ENCODE measurements at places on chromosomes 7 and 10.

DNA sequence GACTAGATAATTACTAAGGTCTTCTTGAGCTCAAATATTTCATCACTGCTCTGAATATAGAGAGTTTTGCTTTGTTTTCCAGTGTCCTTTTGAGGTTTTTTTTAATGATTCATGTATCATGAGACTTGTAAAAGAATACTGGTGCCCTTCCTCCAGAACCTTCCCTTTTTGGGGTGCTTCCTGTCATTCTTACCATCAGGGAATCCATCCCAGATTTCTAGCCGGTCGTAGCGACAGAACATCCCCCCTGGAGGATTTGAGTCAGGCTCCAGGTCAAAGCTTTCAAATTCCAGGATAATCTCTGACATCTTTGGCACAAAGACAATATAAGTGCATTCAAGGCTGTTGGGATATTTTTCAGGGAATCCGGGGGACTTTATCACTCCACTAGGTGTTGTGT, 71.0 kb downstream of the NRP1 start:
- no peak overlapping the region for H3K4me3 ChIP-seq
- peaks cover 2% of the 10 kb centered on the region for H3K36me3 ChIP-seq
- peaks cover 16% of the 10 kb centered on the region for H3K27me3 ChIP-seq
- DNase-seq, result no peak
- peaks cover 35% of the 10 kb centered on the region for H3K4me1 ChIP-seq

- no peak for DNase-seq
- H3K4me3 ChIP-seq, result no peak overlapping the region
Measured at GRCh38 chr7:94658826-94659225, 2.9 kb upstream of the SGCE start.

GRCh38 chr7:34991938-34992840, 45.1 kb downstream of the DPY19L1 start:
- no peaks in the 10 kb centered on the region for H3K27me3 ChIP-seq
- H3K36me3 ChIP-seq, result no peaks in the 10 kb centered on the region
- peaks cover 19% of the 10 kb centered on the region for H3K4me1 ChIP-seq
- peak overlapping the region; percentile 63 for H3K27ac ChIP-seq

GRCh38 chr7:2978408-2978807, 65.3 kb downstream of the CARD11 start:
- H3K4me3 ChIP-seq, result peak overlapping the region; percentile 76
- no peaks in the 10 kb centered on the region for H3K27me3 ChIP-seq
- peaks cover 38% of the 10 kb centered on the region for H3K36me3 ChIP-seq
- peak overlapping the region; percentile 94 for H3K27ac ChIP-seq
- peak; percentile 89 for DNase-seq

DNA sequence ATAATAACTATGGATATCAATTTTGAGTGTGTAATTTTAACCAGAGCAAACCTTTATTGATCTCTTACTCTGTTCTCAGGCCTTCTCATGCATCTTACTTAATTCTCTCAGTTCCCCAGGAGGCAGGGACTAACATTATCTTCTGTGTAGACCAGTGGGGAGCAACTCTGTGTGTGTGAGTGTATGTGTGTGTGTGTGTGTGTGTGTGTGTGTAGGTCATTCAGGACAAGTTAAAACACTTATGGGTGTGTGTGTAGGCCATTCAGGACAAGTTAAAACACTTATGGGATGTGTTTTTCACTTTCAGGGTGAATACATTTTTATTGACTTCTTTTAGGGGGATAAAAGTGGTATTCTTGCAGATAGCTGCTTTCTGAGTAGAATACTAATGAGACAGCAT, 145.0 kb downstream of the ADAM12 start:
- no peaks in the 10 kb centered on the region for H3K36me3 ChIP-seq
- H3K4me3 ChIP-seq, result no peak overlapping the region
- no peak for DNase-seq
- H3K4me1 ChIP-seq, result no peaks in the 10 kb centered on the region
- no peak overlapping the region for H3K27ac ChIP-seq

GRCh38 chr7:33258491-33258951, 129.2 kb downstream of the BBS9 start:
- no peak overlapping the region for H3K27ac ChIP-seq
- DNase-seq, result no peak
- no peaks in the 10 kb centered on the region for H3K27me3 ChIP-seq
- peaks cover 2% of the 10 kb centered on the region for H3K36me3 ChIP-seq
- H3K4me1 ChIP-seq, result peaks cover 7% of the 10 kb centered on the region

DNA sequence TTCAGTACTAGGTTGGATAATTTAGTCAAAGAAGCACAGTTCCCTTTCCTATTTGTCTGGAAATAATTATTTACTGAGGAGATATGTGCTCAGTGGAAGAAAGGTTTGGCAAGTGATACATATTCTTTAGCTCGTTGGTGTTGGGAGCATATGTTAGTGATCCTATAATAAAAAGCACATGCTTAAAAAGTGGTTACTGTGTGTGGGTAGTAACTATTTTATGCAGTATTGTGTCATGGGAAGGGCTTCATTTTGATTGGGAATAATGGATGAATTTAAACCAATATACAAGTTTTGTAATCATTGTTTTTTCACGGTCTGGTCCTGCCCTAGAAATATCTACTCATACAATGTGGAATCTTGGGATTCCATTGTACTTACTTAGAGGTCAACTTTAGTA, 188.7 kb upstream of the PPP1R3A start:
- no peak for DNase-seq
- no peaks in the 10 kb centered on the region for H3K36me3 ChIP-seq
- no peak overlapping the region for H3K27ac ChIP-seq
- no peaks in the 10 kb centered on the region for H3K27me3 ChIP-seq
- H3K4me1 ChIP-seq, result no peaks in the 10 kb centered on the region

DNA sequence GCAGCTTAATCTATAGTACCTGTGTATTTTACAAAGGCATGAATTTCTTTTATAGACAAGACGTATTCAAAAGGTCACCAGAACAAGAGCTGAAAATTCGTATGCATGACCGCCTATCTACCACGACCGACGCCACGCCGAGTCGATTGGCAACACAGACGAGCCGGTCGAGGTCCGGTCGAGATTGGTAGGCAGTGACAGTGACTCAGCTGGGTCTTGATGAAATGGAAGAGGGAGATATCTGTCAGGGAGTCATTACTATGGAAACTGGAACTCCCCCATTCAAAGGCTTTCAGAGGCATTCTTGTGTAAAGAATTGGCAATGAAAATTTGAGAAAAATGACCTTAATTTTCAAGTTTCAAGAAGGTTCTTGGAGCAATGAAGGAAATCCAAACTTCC, 2.1 kb downstream of the ATP5MK start:
- H3K27ac ChIP-seq, result peak overlapping the region; percentile 27
- H3K36me3 ChIP-seq, result peaks cover 60% of the 10 kb centered on the region
- peaks cover 55% of the 10 kb centered on the region for H3K4me1 ChIP-seq
- peak overlapping the region; percentile 95 for H3K4me3 ChIP-seq
- no peaks in the 10 kb centered on the region for H3K27me3 ChIP-seq

GRCh38 chr7:77843194-77843593, 44.6 kb downstream of the PHTF2 start:
- H3K27me3 ChIP-seq, result no peaks in the 10 kb centered on the region
- H3K27ac ChIP-seq, result no peak overlapping the region
- H3K4me3 ChIP-seq, result no peak overlapping the region
- peaks cover 6% of the 10 kb centered on the region for H3K4me1 ChIP-seq
- no peak for DNase-seq
- peaks cover 8% of the 10 kb centered on the region for H3K36me3 ChIP-seq

GRCh38 chr10:49644035-49644646, 30.3 kb downstream of the CHAT start:
- no peaks in the 10 kb centered on the region for H3K36me3 ChIP-seq
- H3K4me1 ChIP-seq, result peaks cover 11% of the 10 kb centered on the region
- no peak overlapping the region for H3K27ac ChIP-seq
- no peak for DNase-seq
- no peak overlapping the region for H3K4me3 ChIP-seq

DNA sequence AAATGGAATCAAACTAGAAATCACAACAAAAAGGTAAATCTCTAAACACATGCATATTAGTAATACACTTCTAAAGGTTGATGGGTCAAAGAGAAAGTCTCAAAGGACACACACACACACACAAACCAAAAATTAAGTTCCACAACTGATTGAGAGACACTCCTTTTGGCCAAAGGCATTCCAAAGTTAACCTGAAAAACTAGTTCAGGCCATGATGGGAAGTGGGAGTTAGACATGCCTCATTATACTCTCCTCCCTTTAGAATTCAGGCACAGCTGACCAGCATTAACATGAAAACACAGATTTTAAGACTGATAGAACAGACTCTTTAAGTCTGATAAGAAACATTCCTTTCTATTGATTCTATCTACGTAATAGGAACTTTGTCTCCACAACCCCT, 332.4 kb upstream of the IGFBP3 start:
- no peak overlapping the region for H3K27ac ChIP-seq
- peaks cover 2% of the 10 kb centered on the region for H3K27me3 ChIP-seq
- H3K4me1 ChIP-seq, result no peaks in the 10 kb centered on the region
- DNase-seq, result no peak
- no peak overlapping the region for H3K4me3 ChIP-seq
- no peaks in the 10 kb centered on the region for H3K36me3 ChIP-seq

GRCh38 chr10:70323138-70323696, 39.4 kb upstream of the NPFFR1 start:
- H3K27me3 ChIP-seq, result no peaks in the 10 kb centered on the region
- H3K4me3 ChIP-seq, result no peak overlapping the region
- peak overlapping the region; percentile 36 for H3K27ac ChIP-seq

GRCh38 chr7:17770710-17771375, 169.5 kb downstream of the SNX13 start:
- H3K36me3 ChIP-seq, result no peaks in the 10 kb centered on the region
- DNase-seq, result no peak
- H3K27ac ChIP-seq, result no peak overlapping the region
- no peaks in the 10 kb centered on the region for H3K27me3 ChIP-seq
- peaks cover 6% of the 10 kb centered on the region for H3K4me1 ChIP-seq
- no peak overlapping the region for H3K4me3 ChIP-seq

- H3K4me3 ChIP-seq, result no peak overlapping the region
- H3K27me3 ChIP-seq, result no peaks in the 10 kb centered on the region
- no peak overlapping the region for H3K27ac ChIP-seq
- H3K36me3 ChIP-seq, result no peaks in the 10 kb centered on the region
- DNase-seq, result no peak
Measured at GRCh38 chr7:41487229-41487940, 215.5 kb downstream of the INHBA start.

DNA sequence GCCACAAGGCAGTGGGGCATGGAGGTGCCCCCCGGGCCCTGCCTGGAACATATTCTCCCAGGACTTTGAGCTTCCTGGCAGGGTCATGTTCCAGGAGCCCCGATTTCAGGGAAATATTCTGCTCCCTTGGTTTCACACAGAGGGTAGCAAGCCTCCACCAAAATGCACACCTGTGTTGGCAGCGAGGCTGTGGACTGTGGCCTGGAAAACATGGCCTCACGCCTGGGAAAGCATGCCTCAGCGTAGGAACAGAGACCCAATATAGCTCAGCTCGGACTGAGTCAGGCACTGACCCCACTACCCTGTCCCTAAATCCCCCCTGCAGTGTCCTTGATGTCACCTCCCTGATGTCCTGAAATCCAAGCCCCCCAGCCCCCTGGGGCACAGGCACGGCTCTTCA, 92.0 kb downstream of the KCNMA1 start:
- H3K4me1 ChIP-seq, result no peaks in the 10 kb centered on the region
- H3K36me3 ChIP-seq, result no peaks in the 10 kb centered on the region
- peaks cover 10% of the 10 kb centered on the region for H3K27me3 ChIP-seq
- H3K4me3 ChIP-seq, result no peak overlapping the region
- H3K27ac ChIP-seq, result no peak overlapping the region
- DNase-seq, result no peak

- peaks cover 10% of the 10 kb centered on the region for H3K4me1 ChIP-seq
- DNase-seq, result no peak
- no peak overlapping the region for H3K4me3 ChIP-seq
- H3K36me3 ChIP-seq, result no peaks in the 10 kb centered on the region
- no peaks in the 10 kb centered on the region for H3K27me3 ChIP-seq
- H3K27ac ChIP-seq, result peak overlapping the region; percentile 3
Measured at GRCh38 chr10:14688606-14689005, 86.1 kb downstream of the FAM107B start.

GRCh38 chr10:72509941-72510340, 115.9 kb downstream of the MICU1 start:
- H3K4me1 ChIP-seq, result no peaks in the 10 kb centered on the region
- H3K36me3 ChIP-seq, result peaks cover 16% of the 10 kb centered on the region
- no peak for DNase-seq
- no peaks in the 10 kb centered on the region for H3K27me3 ChIP-seq

DNA sequence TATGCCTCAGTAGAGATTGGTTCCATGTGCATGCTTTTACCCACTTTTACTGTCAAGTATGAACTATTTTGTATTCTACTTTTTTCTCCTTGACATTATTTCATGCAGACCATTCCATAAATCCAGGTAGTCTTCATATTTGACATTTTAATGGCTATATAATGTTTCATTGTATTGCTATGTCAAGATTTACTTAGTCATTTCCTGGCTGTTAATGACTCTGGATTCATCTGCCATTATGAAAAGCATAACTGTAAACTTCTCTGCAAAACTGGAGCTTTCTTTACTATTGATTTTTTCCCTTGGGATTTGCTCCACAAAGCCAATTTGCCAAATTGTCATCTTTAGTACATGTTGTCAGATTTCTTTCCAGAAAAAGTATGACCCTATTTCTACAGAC, 6.8 kb upstream of the MSRB2 start:
- peaks cover 8% of the 10 kb centered on the region for H3K27me3 ChIP-seq
- no peak overlapping the region for H3K4me3 ChIP-seq
- DNase-seq, result no peak
- no peak overlapping the region for H3K27ac ChIP-seq
- H3K36me3 ChIP-seq, result no peaks in the 10 kb centered on the region

DNA sequence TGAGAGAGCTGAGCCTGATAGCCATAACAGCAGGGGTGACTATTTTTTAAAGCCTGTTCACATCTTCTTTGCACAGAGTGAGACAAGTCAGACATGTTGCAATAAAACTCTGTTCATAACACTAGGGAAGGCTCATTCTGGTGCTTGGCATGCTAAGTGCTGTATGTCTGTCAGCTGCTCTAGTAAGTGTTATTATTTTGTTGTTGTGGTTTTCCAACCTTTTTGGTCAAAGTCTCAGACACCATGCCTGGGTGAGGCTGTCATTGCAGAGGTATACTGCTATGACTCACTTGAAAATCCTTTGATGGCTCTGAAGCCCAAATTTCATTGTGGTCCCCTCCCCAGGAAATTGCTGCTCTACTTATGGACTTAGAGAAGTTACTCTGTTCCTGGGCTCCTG, 129.7 kb downstream of the ADRA2A start:
- H3K4me3 ChIP-seq, result no peak overlapping the region
- no peak overlapping the region for H3K27ac ChIP-seq

- no peak for DNase-seq
- H3K36me3 ChIP-seq, result peaks cover 31% of the 10 kb centered on the region
- H3K27me3 ChIP-seq, result no peaks in the 10 kb centered on the region
- H3K4me1 ChIP-seq, result peaks cover 30% of the 10 kb centered on the region
- H3K27ac ChIP-seq, result peak overlapping the region; percentile 92
Measured at GRCh38 chr7:874031-874749, 2.2 kb upstream of the GET4 start.

- no peak for DNase-seq
- H3K27me3 ChIP-seq, result no peaks in the 10 kb centered on the region
- H3K36me3 ChIP-seq, result peaks cover 1% of the 10 kb centered on the region
- peaks cover 33% of the 10 kb centered on the region for H3K4me1 ChIP-seq
Measured at GRCh38 chr7:2805213-2805944, 38.7 kb downstream of the GNA12 start.

GRCh38 chr7:19020711-19021110, 96.7 kb downstream of the TWIST1 start:
- no peaks in the 10 kb centered on the region for H3K4me1 ChIP-seq
- H3K4me3 ChIP-seq, result no peak overlapping the region
- no peaks in the 10 kb centered on the region for H3K27me3 ChIP-seq
- no peaks in the 10 kb centered on the region for H3K36me3 ChIP-seq
- H3K27ac ChIP-seq, result no peak overlapping the region
- DNase-seq, result no peak
